ENCODE measurements at places on chromosomes 1 and 21.
A peak's percentile ranks its signal among the peaks of the same experiment; 100 is the strongest.

DNA sequence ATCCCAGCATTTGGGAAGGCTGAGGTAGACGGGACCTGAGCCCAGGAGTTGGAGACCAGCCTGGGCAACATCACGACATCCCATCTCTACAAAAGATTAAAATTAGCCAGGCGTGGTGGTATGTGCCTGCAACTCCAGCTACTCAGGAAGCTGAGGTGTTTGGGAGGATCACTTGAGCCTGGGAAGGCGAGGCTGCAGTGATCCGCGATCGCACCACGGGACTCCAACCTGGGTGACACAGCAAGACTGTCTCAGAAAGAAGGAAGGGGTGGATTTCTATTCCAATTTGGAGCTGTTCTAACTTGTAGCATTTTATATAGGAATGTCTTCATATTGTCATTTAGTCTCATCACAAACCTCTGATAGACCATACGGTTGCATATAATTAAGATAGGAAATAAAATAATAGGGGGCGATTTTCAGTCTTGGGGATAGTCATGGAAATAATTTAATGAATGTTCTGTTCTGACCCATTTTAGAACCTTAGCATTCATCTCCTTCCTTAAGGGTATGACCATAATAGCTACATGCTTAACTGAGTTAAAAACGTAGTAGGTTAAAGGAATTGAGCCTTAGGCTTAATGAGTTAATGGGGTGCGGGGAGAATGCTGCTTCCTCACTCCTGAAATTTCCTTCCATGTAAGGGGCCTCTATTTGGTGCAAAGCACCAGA is 93.1 kb downstream of the ADCY10 start:
- DNase-seq, result no peak

DNA sequence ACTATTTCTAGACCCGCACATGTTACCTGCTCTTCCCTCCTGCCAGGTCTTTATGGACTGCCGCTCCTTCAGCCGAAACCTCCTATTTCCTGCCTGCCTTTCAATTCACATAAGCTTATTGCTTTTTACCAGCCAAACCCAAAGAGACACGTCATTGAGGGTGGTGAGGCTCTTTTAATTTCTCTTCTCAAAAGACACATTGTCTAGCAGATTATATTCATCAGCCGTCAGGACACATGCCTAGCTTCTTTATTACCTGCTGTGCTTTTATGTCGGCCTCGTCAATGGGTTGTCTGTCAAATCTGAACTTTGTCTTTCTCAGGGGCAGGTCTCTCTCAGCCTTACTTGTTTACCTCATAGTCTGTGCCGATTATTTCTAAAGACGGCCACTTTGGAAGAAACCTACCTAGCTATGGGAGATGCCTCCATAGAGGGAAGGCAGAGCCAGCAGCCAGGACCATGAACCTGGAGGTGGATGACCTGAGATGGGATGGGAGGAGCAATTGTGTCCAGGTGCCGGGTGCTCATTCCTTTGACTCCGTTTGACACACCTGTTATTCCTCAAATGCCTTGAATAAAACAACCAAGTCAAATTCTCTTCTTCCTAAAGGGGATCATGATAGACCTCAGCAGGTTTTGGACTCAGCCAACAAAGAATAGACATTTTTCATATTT is 42.0 kb downstream of the ZBTB18 start:
- no peak for DNase-seq

DNA sequence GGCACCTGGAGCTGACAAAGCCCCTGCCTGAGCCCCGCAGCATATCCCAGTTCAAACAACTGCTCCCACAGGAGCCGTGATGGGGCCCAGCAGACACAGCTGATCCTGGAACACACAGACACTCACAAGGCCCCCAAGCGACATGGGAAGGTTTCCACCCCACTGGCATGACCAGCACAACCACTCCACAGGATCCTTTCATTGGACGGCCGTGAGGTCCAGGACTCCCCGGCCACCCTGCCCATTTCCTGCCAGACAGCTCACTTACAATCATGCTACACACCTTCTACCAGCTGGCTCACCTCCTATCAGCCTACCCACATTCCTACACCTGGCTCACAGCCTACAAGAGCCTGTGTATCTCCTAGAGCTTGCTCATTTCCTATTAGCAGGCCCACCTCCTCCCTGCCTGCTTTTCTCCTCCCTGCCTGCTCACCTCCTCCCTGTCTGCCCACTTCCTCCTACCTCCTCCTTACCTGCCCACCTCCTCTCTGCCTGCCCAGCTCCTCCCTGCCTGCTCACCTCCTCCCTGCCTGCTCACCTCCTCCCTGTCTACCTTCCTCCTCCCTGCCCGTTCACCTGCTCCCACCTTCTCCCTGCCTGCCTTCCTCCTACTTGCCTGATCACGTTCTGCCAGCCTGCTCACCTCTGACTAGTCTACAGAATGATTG is 73.9 kb downstream of the MATN1 start:
- no peak for DNase-seq

GRCh38 chr1:201461645-201462441 is 7.1 kb downstream of the PHLDA3 start:
- DNase-seq, result no peak

DNA sequence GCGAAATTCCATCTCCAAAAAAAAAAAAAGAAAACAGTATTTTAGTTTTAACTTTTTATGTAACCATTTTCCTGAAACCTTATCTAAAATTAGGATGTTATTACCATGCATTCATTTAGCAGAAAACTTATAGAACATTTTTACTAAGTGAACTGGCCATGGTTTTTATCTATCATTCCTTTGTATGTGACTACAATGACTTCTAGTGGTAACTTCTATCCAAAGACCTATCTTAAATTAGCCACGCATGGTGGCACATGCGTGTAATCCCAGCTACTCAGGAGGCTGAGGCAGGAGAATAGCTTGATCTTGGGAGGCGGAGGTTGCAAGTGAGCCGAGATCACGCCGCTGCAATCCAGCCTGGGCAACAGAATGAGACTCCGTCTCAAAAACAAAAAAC is 11.4 kb downstream of the GGPS1 start:
- DNase-seq, result no peak

GRCh38 chr1:97093741-97094140 is 372.2 kb downstream of the PTBP2 start:
- DNase-seq, result peak; percentile 10

Data from pulmonary artery endothelial cell (primary cell).